G401 (cell line): ENCODE measurements at places on chromosomes 12 and 14.

DNA sequence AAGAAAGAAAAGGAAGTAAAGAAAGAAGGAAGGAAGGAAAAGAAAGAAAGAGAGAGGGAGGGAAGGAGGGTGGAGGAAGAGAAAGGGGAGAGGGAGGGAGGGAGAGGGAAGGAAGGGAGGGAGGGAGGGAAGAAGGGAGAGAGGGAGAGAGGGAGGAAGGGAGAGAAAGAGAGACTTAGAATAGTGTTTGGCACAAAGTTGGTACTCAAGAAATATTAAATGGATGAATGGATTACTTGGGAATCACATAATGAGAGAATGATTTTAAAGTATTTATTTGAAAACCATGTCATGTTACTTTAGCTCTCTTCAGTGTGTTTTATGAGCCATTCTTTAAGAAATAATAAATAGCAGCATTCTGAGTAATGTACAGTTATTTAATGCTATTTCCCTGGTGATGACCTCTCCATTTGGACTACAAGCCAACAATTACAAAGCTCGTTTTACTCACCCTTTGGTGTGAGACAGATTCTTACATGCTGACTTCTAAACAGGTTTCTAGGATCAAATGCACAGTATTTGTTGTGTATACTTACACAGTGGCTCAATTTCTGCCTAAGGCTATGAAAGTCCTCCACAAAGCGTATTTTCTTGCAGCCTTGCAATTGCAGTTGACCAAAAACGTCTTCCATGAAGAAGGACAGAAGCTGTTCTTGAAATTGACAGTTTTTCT, 861 bp downstream of the IL26 start:
- no peak for DNase-seq

GRCh38 chr12:99087278-99087677, 442.2 kb downstream of the APAF1 start:
- peak; percentile 69 for DNase-seq

- no peak for DNase-seq
Measured at GRCh38 chr14:54928216-54928615, 25.6 kb upstream of the GCH1 start.

DNA sequence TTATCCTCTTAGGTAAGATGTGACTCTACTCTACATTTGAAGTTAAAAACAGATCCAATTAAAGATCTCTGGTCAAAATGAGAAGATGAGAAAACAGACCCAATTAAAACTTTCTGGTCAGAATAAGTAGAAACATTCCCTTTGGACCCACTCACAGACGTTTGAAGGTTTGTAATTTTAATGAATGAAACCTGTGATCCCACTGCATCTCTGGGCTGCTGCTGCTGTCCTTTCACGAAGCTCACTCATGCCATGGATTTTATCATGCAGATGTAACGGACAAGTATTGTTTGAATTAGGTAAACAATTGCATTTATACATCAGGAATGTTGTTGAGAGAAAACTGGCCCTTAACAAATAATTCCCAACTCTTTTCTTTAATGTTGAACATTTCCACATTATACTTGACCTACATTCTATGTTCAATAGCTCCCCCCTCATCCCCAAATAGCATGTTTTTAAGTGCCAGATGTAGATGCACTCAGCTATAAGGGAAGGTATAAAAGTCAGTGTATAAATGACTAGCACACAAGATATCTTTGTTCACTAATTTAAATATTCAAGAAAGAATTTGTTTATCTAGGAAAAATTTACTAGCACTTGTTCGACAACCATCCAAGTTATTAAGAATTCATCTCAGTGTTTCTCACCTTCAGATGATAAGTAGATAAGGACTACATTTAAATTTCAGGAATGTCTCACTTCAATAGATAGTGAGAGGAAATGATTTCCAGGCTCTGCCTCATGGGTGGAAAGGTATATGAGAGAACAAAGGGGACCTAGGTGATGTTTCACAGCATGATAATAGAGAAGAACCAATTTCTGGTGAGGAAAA, 202.3 kb upstream of the LMNTD1 start:
- no peak for DNase-seq

DNA sequence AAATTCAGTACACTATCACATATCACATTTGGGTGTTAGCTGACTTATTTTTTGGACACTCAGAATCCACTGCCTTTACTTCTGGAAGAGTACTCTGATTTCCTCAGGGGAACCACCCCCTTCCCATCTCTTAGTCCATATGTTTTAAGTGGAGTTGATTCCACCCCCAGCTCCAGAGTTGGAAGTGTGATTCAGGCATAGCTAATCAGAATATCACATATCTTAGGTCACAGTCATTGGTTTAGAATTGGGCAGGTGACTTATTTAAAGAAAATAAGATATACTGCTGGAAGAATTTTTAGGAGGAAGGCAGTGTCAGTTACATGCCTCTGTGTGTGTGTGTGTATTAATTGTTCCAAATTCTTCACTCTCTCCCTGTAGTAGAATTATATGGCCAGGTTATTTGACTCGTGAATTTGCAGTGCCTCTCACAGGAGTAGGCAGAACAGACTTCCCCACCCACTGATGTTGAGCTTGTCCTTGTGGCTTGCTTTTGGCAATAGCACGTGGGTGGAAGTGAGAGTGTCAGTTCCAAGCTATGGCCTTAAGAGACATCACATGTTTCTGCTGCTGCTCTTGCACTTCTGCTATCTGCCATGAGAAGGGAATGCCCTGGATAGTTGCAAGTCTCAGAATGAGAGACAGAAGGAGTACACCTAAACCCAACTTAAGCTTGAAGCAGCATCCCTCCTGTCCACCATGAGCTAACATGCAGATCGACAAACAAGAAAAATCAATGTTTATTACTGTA, 6.4 kb upstream of the GAS2L3 start:
- DNase-seq, result no peak

DNA sequence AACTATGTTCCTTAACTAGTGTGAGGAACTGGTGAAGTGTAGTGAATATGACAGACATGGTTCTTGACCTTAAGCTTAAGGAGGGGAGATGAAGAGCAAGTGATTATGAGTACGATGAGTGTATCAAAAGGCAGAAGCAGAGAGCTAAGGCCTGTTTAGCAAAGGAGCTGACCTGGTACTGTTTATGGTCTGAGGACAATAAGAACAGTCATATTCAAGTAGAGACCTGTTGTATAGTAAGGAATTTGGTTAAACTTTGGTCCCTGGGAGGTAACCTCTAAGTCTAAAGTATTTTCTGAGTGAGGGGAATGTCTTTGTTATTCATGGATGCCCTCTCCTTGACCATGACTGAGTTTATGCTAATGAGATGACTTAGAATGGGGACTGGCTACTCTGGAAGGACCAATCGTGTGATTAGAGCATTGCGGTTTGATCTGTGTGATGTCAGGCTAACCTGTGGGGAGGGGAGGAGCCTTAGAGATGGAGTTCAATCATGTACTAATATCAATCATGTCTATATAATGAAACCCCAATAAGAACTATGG, 389.3 kb downstream of the BMP4 start:
- no peak for DNase-seq

DNA sequence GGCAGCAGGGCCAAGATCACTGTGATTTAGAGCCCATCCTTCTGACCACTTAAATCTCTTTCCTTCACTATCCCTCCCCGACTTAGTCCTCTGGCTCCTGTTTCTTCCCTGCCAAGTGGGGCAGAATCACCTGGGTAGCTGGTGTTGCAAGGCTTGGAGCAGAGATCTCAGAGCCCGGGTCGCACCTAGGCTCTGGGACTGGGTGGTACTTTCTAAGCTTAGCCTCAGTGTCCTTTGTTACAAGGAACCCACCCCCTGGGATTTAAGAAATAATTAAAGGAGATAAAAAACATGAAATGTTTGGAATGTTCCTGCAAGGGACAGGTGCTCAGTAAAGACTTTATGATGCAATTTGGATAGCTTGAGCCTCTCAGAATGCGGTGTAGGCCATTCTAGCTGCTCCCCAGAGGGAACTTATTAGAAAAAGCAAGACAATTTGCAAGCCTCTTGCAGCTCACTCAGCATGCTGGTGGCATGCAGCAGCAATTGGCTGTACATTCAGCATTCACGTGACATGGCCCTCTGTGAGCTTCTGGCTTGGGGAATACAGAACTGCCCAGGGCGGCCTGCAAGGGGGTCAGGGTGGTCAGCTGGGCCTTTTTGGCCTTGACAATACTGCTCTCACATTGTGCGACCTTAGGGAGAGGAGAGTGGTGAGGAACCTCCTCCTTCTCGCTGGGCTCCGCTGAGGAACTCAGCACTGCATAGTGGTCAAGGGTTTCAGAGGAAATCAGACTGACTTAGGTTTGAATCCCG, 16.8 kb downstream of the C14orf132 start:
- DNase-seq, result peak; percentile 76

DNA sequence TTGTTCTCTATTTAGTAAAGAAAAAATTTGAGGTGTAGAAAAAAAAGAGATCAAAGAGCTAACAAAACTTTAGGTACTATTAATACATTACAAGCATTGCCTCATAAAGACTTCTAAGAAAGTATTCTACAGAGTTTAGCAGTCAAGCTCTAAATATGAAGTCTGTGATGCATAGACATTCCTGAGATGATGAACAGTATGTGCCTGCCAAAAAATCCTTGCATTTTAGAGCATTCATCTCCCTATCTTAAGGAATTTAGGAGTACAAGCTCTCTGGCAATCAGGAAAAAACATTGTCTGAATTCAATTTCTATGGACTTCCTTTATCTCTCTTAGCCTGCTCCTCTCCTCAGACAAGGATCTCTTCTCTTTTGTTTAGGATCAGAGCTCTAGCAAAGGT, 202.6 kb upstream of the LRFN5 start:
- DNase-seq, result no peak

- DNase-seq, result no peak
Measured at GRCh38 chr12:14962797-14963196, 1.4 kb upstream of the ARHGDIB start.

GRCh38 chr12:67671419-67671818, 22.9 kb downstream of the DYRK2 start:
- DNase-seq, result no peak

DNA sequence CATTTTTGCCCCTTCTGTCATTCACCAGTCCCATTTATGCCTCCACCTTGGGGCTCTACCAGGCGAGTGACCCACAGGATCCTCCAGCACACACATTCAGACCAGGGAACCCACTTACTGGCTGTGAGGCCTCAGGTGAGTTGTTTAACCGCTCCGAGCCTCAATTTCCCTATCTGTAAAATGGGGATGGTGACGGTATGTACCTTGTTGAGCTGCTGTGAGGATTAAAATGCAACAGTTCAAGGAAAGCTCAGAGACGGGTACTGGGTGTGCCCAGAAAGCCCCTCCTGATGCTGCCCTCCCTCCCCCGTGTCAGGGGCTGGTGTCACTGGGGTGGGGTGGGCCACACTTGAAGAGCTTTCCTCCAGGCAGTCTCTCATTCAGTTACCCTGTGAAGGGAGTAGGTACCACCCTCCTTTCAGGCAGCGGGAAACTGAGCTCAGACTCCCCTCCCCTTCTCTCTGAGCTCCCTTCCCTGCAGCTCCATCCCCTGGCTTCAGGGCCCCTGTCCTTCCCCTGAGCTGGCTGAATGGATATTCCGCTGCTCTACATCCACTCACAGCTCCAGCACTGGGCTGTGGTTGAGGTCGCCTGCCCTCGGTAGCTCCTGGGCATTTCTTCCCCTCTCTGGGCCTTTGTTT, 1.4 kb upstream of the SERPINA1 start:
- DNase-seq, result no peak

- no peak for DNase-seq
Measured at GRCh38 chr14:37819155-37820015, 224.0 kb downstream of the TTC6 start.

GRCh38 chr12:109458771-109459208, 18.3 kb downstream of the KCTD10 start:
- no peak for DNase-seq

DNA sequence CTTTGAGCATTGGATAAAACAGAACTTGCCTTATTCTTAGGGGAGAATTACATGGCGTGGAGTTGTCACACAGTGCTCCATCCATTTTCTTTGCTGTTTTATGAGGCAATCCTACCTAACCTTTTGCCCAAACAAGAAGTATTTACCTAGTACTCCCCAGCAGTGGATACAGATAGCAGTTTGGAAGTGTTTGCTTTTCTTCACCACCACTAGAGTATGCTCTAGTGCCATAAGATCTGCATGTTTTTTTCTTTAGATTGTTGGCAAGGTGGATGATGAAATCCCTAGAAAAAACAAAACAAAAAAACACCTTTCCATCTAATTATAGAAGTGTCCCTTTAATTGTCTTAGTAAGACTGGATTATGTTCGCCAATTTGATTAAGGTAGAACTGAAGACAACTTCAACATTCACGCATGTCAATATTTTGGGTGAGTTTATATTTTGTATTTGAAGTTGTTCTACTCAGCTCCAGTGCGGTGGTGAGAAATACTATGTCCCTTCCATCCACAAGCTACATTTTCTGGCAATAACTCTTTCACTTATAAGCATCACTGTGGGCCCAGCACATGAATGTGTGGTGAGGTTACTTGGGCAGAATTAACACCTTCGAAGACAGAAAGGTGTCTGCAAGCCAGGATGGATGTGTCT, 23.6 kb upstream of the TMEM260 start:
- DNase-seq, result peak; percentile 56

DNA sequence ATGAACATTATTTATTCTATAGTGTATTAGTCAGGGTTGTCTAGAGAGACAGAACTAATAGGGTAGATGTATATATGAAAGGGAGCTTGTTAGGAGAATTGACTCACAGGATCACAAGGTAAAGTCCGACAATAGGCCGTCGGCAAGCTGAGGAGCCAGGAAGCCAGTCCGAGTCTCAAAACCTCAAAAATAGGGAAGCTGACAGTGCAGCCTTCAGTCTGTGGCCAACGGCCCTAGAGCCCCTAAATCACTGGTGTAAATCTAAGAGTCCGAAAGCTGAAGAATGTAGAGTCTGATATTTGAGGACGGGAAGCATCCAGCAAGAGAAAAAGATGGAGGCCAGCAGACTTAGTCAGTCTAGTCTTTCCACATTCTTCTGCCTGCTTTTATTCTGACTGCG, 912.2 kb downstream of the FLRT2 start:
- no peak for DNase-seq

GRCh38 chr14:80973931-80974641, 18.7 kb downstream of the TSHR start:
- DNase-seq, result peak; percentile 46

- no peak for DNase-seq
Measured at GRCh38 chr14:35708062-35708461, 101.0 kb downstream of the RALGAPA1 start.

- DNase-seq, result peak; percentile 81
Measured at GRCh38 chr12:12685305-12685704, 10.7 kb downstream of the GPR19 start.

- DNase-seq, result no peak
Measured at GRCh38 chr12:5034603-5035002, 9.1 kb upstream of the KCNA5 start.

DNA sequence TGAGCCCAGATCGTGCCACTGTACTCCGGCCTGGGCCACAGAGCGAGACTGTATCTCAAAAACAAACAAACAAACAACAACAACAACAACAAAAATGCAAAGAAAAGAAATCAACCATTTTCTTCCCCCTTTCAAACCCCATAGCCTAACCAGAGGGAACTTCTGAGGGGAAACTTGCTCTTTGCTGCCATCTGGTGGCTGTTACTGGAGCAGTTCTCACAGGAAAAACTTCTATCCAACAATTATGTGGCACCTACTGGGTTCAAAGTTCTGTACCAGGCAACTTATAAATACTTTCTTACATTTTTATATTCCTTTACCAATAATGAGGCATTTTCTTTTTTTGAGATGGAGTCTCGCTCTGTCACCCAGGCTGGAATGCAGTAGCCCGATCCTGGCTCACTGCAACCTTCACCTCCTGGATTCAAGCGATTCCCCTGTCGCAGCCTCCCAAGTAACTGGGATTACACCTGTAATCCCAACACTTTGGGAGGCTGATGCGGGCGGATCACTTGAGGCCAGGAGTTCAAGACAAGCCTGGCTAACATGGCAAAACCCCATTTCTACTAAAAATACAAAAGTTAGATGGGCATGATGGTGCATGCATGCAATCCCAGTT, 50.9 kb upstream of the BICDL1 start:
- DNase-seq, result peak; percentile 73
